Iris pigment epithelial cell (primary cell): ENCODE measurements at places on chromosomes 2 and 18.

GRCh38 chr2:217710211-217710765 lies 292.5 kb downstream of the TNS1 start:
- DNase-seq, result peak; percentile 80

DNA sequence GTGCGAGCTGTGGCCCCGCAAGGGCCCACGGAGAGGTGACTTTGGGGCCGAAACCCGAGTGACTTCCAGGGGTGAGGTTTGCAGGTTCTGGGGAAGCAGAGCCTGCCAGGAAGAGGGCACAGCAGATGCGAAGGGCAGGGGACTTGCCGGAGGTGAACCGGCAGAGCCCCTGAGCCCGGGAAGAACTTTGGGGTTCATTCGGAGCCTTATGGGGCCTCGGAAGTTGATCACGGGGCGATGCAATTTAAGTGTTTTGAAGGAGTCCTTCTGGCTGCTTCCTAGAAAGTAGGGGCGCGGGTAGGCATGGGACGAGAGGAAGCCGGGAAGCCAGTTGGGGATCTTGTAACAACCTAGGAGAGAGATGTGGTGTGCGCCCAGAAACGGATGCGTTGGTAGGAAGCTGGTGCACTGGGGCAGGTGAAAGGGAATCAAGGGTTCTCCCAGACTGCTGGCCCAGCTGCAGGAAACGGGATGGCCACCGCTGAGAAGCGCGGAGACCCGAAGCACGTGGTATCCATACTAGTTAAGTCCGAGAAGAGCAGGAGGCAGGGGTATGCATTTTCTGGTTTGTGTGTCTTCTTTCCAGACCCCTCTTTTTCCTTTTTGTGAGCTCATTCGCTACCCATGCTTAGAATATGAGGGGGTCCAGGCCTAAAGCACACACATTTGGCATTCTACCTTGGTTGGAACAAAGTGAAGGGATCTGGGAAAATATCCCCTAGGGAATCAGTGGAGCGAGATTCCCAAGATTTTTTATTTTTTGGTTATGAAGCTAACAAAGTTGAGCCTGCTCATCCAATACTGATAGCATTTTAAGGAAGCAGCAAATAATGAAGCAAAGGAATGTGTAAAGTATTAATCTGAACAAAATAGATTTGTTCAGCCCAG lies 758 bp downstream of the SCLY start:
- DNase-seq, result peak; percentile 42

DNA sequence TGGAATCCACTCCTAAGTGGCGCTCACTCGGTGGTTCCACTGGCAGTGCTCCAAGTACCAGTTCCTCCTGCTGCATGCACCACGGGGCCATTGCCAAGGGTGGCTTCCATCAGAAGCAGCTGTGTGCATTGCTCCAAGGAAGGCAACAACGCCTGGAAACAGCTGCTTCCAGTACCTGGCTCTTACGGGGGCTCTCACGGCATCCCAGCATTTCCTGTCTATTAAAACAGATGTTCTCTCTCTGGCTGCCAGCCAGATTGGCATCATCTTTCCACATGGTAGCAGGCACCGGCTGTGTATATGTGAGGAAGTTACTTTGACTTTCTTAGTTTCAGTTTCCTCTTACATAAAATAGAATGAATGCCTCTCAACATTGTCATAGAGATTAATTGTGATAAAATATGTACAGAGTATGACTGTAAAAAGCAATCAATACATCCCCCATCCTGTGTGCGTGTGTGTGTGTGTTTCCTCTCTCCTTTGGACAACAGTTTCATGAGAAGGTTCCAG lies 84.9 kb downstream of the CMPK2 start:
- DNase-seq, result peak; percentile 32

- DNase-seq, result peak; percentile 86
These were observed 49.9 kb upstream of the PNPT1 start for GRCh38 chr2:55743583-55743982.

DNA sequence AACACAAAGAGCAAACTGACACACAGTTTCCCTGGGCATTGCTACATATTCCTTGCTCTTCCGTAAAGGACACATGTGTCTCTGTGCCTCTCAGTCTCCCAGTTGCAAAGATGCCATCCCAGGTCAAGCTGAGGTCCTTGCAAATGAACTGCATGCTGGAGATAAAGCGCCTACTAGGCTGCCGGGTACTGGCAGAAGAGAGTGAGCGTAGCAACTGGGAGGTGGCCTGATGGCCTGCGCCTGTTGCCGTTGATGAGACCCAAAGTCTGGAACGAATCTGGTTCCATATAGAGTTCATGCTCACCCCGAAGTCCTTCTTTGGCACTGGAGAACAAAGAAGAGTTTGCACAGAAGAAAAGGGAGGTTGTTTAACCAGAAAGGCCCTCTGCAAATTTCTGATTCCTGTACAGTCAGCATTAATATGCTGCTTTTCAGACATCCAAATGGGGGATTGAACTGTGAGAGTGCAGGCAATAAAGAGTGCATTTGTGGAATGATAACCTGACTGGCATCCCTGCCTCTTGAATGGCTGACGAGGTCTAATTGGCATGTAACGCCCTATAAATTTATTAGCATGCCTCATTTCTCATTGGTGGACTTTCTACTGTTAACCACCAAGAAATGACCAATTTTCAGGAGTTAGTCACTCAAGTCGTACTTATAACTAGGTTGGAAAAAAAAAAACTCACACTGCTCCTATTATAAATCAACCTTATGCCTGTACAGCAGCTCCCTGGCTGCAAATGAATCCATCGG lies 78.7 kb downstream of the GBX2 start:
- no peak for DNase-seq

GRCh38 chr2:43763091-43763490 lies 10.7 kb upstream of the DYNC2LI1 start:
- DNase-seq, result no peak

GRCh38 chr18:12968619-12969018 lies 20.8 kb downstream of the SEH1L start:
- DNase-seq, result no peak

GRCh38 chr2:10537522-10538199 lies 89.5 kb upstream of the ODC1 start:
- no peak for DNase-seq

- DNase-seq, result no peak
These were observed 113.3 kb upstream of the CDC42EP3 start for GRCh38 chr2:37784759-37785149.

GRCh38 chr2:62178741-62179271 lies 17.1 kb upstream of the B3GNT2 start:
- DNase-seq, result peak; percentile 31

- no peak for DNase-seq
These were observed 68.7 kb downstream of the STK39 start for GRCh38 chr2:168178520-168179324.

DNA sequence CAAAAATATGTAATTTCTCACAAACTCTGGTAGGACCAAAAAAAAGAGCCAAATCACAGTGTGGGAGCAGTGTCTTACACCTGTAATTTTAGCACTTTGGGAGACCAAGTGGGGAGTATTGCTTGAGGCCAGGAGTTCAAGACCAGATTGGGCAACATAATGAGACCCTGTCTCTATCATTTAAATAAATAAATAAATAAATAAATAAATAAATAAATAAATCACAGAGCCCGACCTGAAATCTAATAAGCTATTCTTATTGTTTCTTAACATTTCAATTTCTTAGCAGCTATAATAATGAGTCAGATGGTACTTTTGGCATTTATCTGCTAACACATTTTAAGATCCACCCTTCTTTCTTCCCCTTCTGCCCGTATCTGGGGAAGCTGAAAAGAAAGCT lies 1229.6 kb downstream of the SUCLG1 start:
- no peak for DNase-seq

DNA sequence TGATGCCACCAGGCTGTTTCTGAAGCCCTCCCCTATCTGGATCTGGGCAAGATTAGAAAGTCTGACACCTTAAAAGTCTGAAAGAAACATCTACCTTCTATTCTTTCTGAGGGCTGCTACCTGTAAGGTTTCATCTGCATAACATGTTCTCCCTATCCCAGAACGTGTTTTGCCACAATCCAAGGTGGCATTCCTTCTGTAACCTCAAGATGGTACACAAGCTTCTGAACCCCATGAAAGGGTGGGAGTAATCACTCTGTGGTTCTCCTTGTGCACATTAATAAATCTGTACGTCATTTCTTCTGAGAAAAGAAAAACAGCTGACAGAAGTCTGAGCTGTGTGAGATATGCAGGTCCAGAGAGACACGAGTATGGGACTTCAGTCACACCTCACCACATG lies 41.8 kb upstream of the MSH6 start:
- DNase-seq, result no peak
